Stimulated activated CD4-positive, alpha-beta T cell treated with anti-CD3 and anti-CD28 coated beads, Interleukin-2, amount 100 ng/mL, for 24 hours (primary cell): ENCODE measurements at places on chromosomes 2 and 18.

- DNase-seq: no peak
Observed at GRCh38 chr2:174365571-174365970, 30.0 kb upstream of the SCRN3 start.

DNA sequence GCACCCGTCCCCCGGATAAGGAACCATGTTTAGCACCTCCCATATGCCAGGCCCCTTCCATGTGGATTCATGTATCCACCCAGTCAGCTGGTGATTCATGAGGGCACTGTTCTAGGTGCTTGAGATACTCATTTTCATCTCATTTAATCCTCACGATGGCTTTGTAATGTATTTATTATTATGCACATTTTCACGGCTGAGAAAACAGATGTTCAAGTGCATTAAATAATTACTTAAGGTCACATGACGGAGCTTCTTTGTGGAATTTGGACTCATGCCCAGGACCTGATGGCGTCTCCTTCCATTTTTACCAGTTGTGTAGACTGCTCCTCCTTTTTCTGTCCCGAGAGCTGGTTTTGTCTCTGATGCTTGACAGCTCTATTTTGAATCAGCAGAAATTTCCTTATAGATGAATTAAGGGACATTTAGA, 72.2 kb upstream of the RBM44 start:
- DNase-seq: no peak

DNA sequence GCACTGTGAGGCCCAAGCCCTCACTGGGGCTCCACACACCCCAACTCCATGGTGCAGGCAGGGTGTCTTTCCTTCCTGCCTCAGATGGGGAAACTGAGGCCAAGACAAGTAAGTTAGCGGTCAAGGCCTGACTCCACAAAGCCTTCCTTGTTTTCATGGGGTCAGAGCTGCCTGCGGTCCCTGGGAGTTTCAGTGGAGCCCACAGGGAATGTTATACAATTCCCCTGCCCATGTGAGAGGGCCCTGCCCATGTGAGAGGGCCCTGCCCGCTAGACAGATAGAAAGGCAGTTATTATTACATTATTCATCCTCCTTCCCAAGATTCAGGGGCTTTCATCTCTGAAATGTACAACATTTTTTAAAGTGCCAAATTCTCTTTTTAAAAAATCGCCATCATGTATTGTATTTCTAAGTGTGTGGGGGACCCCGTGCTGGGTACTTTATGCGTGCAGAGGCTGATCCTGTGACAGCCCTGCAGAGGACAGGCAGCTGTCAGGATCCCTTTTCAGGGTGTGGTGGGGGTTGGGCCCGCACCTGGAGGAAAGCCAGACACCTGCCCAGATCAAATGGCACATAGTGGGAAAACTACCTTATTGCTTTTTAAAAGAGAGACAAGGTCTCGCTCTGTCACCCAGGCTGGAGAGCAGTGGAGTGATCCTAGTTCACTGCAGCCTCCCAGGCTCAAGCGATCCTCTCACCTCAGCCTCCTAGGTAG, 23.4 kb downstream of the FBLN7 start:
- no peak for DNase-seq

DNA sequence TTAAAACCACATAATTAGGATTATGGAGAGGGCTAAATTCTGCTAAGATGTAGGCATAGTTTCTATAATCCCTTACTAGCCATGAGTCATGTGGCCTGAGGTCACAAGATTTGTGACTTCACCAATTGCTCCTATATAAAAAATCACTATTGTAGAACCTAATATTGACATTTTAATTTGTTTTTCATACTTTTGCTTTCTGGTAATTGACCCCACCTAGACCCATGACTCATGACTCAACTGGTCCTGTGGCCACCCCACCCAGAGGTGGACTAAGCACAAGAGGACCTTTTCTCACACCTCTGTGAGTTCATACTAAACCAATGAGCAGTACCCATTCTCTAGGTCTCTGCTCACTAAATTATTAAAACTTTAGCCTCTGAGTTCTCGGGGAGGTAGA, 1567.5 kb upstream of the LRRTM1 start:
- DNase-seq: no peak

- DNase-seq: no peak
Observed at GRCh38 chr2:55961318-55961911, 37.8 kb upstream of the EFEMP1 start.

GRCh38 chr2:63741884-63742579, 99.7 kb upstream of the UGP2 start:
- no peak for DNase-seq

DNA sequence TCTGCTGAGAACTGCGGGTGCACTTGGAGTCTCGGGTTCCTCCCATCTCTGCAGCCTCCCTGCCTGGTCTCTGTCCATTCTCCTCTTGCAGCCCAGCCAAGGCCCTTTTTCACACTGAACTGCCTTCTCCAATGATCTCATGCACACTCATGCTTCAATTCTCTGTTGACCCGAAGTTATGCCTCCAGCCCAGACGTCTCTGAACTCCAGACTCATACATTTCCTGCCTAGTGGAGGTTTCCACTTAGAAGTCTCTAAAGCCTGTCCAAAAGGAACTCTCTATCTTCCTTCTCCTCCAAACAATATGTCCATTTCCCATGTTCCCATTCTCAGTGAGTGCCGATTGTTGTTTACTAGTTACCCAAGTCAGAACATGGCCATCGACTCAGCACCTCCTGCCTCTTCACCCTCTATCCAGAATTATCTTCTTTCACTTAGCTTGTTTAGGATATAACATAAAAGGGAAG, 155.2 kb downstream of the IRS1 start:
- no peak for DNase-seq

GRCh38 chr2:48120759-48121242, 214.5 kb upstream of the FBXO11 start:
- DNase-seq: no peak

DNA sequence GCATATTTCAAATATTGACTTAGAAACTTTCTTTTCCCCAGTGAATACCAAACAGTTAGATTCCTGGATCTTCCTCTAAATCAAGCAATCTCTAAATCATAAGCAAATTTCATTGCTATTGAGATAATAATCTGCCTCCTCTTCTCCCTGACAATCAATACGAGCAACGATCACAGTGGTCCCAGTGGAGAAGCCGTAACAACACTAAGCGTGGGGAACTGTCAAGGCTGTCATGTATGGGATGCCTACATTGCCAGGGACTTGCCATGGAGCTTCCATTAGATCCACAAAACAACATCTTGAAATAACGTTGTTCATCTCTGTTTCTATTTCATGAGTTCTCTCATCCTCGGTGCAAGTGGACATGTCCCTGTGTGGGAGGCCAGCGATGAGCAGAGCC, 61.3 kb downstream of the SNTG2 start:
- no peak for DNase-seq

- no peak for DNase-seq
Observed at GRCh38 chr2:80499095-80499494, 194.5 kb upstream of the LRRTM1 start.

DNA sequence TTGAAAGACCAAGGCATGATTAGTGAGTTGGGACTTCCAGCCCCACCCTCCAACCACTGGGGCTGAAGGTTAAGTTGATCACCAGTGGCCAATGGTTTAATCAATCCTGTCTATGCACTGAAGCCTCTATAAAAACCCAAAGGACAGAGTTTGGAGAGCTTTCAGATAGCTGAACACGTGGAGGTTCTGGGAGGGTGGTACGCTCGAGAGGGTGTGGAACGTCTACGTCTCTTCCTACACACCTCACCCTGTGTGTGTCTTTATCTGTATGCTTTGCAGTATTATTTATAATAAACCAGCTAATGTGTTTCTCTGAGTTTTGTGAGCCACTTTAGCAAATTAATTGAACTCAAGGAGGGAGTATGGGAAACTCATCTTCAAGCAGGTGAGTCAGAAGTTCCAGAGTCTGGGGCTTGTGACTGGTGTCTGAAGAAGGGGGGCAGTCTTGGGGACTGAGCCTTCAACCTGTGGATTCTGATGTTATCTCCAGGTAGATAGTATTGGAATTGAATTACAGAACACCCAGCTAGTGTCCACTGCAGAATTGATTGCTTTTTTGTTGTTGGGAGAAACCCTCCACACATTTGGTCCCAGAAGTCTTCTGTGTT, 20.3 kb downstream of the ACTR3 start:
- peak; percentile 53 for DNase-seq

- DNase-seq: no peak
Observed at GRCh38 chr2:189851174-189851826, 67.0 kb downstream of the PMS1 start.

DNA sequence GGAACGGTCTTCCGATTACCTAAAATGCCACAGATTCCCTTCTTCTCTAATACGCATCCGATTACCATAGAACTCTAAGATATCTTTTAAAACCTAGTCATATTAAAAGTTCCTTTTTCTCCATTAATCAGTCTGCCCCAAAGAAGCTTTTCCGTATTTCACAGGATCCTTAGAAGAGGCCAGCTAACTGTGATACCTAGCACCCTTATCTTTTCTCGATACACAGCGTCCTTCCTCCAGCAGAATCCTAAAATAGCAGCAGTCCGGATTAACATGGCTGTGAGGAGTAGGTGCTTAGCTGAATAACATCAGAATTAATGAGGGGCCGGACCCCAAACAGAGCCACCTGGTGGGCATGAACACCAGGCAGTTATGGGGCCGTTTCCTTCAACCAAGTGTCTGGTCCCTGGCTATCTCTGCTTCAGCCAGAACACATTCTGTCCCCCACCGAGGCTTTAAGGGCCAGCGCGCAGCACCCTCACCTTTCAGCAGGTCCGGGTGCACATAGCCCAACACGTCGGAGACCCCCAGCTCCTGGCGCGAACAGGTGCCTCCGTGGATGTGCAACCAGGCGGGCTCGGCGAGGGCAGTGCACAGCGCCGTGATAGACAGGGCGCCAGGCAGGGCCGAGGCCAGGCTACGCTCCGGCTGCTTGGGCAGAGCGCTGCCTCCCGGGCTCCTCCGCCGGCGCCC, 995 bp downstream of the TMEM127 start:
- no peak for DNase-seq

DNA sequence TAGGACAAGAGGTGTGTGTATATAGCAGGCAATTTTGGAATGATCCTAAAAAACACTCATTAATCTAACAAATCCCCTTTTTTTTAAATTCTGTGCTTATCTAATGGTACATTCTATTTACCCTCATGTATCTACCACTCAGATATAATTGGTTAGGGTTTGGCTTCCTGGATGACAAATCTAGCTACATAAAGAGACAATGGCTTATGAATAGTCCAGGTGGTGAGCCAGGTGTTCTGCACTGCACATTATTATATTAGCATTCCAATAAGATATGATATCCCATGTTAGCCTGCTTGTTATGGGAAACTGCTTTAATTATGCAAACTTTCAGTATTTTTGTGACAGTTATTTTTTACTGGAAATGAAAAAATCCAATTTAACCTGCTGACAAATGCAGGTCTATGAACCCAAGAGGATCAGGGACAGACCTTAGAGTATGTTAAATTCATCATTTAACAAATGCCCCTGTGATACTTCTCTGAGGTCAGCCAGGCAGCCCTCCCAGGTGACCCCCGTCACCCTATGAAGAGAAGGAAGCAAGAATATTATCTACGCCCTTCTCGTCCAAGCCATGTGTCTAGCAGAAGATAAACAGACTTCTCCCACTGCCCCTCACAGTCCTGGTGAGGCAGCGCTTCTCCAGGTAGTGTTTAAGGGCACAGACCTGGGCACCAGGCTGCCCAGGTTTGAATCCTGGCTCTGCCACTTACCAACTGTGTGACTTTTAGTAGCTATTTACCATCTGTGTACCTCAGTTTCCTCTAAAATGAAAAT, 83.0 kb downstream of the ADD2 start:
- no peak for DNase-seq

- peak; percentile 43 for DNase-seq
Observed at GRCh38 chr18:62325806-62326645, 916 bp downstream of the TNFRSF11A start.

- no peak for DNase-seq
Observed at GRCh38 chr2:43125090-43125998, 101.1 kb downstream of the ZFP36L2 start.

- DNase-seq: no peak
Observed at GRCh38 chr2:235561450-235561849, 67.6 kb downstream of the AGAP1 start.
